ENCODE measurements at places on chromosomes 5 and 9.

GRCh38 chr9:108515856-108516255 is 339.9 kb downstream of the ACTL7B start:
- DNase-seq, result no peak

DNA sequence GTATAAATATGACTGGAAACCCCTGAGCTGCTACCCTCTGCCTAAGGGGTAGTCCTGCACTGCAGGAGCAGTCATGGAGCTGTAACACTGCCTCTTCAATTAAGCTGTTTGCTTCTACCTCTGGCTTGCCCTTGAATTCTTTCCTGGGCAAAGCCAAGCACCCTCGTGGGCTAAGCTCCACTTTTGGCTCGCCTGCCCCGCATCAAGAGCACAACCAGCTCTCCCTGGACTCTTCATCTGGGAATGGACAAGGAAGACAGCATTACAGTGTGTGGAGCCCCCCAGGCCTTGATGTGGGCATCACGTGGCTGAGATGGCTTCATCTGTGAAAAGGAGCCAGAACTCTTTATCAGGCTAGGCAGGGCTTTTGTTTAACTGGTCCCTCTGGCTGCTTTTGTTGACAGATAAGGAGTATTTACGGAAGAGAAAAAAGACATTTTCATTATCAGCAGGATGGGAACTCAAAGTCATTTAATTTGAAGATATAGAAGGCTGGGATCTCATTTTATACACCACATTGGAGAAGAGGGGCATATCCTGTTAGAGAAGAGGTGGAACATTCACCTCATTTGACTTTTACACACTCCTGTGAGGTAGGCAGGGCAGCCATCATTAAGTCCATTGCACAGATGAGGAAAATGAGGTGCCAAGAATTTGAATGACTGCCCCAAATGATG is 137.8 kb downstream of the SEMA6A start:
- DNase-seq, result no peak

- DNase-seq, result no peak
Measured at GRCh38 chr9:76716085-76716672, 48.1 kb upstream of the PCA3 start.

GRCh38 chr5:153525536-153525935 is 35.1 kb downstream of the GRIA1 start:
- no peak for DNase-seq

DNA sequence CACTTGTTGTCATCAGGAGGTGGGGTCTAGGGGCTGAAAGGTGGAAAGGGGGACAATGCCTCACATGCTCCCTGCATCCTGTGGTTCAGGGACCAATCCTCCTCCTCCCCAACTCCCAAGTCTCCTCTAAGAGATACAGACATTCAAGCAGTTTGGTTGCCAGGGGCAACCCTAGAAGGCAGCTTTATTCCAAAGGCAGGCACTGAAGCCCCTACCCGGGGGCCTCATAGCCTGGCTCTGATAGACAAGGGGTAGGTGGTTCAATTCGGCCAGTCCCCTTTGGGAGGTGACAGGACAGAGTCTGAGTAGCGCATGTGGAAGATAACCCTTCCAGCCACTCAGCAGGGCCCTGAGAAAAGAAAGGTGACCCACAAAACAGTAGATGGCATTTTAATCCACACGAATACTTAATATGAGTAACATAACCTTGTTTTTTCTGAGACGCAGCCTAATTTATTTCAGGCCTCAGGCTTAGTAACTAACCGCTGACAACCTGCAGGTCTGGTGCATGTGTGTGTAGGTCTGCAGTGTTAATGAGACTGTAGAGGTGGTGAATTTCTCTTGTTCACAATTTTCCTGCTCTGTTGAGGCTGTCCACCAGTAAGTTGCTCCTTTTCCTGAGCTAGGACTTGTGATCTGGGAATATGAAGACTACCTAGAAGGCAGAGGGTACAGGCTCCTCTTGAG is 31.3 kb upstream of the HSPA9 start:
- no peak for DNase-seq

GRCh38 chr5:53667621-53668020 is 107.2 kb downstream of the NDUFS4 start:
- no peak for DNase-seq

DNA sequence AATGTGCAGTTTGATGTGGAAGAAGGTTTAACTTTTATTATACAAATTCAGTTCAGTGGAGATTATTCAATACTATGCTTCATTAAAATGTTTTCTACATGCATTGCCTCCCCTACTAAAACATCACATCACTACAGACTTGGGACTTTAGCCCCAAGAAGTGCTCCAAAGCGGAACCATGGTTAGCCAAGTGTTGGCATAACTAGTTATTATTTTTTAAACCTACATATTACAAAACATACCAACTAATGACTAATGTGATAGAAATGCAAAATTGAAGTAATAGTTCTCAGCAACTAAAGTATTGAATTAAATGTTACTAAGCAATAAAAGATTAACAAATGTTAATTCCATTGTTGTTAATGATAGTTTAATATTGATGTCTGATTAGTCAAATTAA is 74.5 kb downstream of the XRCC4 start:
- DNase-seq, result no peak
